ENCODE measurements at places on chromosomes 7 and 10.

- DNase-seq = no peak
These were observed 3.6 kb upstream of the GIMAP5 start for GRCh38 chr7:150733482-150734095.

DNA sequence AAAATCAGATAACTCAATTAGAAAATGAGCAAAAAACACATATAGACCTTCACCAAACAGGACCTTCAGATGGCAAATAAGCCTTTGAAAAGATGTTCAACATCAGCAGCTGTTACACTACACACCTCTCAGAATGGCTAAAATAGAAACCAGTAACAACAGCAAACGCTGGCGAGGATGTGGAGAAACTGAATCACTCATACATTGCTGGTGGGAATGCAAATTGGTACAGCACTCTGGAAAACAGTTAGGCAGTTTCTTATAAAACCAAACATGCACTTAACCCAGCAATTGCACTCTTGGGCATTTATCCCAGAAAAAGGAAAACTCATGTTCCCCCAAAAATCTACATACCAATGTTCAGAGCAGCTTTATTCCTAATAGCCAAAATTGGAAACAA is 37.7 kb upstream of the SMARCD3 start:
- no peak for DNase-seq

DNA sequence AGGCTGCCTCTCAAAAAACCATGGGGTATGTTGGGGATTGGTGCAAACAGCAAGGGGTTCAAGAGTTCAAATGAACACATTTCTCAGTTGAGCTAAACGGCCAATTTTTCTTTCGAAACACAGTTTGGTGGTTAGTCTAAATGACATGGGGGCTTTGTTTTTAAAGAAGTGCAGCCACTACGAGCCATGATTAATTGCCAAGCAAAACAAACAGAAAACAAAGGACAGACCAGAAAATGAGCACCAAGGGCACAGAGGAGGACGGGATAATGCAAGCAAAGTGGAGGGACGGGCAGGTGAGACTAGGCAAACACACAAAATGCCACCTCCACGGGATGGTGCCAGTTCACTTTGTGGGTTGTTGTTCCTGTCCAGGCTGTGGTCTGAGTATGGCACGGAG is 64.5 kb upstream of the PDLIM1 start:
- DNase-seq = no peak

- no peak for DNase-seq
These were observed 6.4 kb downstream of the CDCA7L start for GRCh38 chr7:21939136-21939857.

- DNase-seq = no peak
These were observed 160.5 kb downstream of the AOAH start for GRCh38 chr7:36563706-36564327.

- peak; percentile 32 for DNase-seq
These were observed 51.0 kb downstream of the CDH23 start for GRCh38 chr10:71447676-71448075.

- DNase-seq = no peak
These were observed 76.1 kb upstream of the PDSS1 start for GRCh38 chr10:26621243-26621888.

- DNase-seq = peak; percentile 15
These were observed 637 bp downstream of the HSPA14 start for GRCh38 chr10:14838582-14839304.

Data from Calu3 (cell line).